Stimulated activated CD4-positive, alpha-beta T cell treated with anti-CD3 and anti-CD28 coated beads, Interleukin-15, amount 100 ng/mL, for 1 hour (primary cell): ENCODE measurements at places on chromosomes 6 and 20.

- no peak for DNase-seq
These were observed 16.0 kb downstream of the RPS12 start for GRCh38 chr6:132830334-132830751.

- no peak for DNase-seq
These were observed 9.6 kb downstream of the MOXD1 start for GRCh38 chr6:132391391-132392269.

DNA sequence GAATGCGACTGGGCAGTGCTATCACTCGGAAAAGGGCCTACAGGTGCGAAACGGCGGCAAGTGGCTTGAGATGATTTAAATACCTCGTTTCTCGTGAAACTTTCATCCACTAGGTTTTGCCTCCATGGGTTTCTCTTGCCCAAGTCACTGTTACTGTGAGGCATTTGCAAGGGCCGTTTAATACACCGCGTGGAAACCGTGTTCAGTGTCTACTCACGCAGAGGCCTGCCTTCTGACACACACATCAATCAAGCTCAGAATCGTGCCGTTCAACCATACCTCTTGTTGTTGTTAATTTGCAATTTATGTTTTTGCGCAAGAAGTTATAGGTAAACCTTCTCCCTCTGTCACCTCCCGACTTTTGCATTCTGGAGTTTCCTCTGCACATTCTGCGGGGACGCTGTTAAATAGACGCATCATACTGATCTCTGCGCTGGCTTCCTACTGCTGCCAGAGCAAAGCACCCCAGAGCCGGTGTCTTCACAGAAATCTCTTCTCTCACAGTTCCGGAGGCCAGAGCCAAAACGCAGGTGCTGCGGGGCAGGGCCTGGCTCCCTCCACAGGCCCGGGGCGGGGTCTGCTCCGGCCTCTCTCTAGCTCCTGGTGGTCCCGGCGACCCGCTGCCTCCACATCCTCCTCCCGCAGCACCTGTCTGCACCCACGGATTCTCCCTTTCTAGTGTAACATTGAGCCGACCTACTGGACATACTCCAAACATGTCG lies 251.4 kb downstream of the SMOC2 start:
- DNase-seq, result no peak

DNA sequence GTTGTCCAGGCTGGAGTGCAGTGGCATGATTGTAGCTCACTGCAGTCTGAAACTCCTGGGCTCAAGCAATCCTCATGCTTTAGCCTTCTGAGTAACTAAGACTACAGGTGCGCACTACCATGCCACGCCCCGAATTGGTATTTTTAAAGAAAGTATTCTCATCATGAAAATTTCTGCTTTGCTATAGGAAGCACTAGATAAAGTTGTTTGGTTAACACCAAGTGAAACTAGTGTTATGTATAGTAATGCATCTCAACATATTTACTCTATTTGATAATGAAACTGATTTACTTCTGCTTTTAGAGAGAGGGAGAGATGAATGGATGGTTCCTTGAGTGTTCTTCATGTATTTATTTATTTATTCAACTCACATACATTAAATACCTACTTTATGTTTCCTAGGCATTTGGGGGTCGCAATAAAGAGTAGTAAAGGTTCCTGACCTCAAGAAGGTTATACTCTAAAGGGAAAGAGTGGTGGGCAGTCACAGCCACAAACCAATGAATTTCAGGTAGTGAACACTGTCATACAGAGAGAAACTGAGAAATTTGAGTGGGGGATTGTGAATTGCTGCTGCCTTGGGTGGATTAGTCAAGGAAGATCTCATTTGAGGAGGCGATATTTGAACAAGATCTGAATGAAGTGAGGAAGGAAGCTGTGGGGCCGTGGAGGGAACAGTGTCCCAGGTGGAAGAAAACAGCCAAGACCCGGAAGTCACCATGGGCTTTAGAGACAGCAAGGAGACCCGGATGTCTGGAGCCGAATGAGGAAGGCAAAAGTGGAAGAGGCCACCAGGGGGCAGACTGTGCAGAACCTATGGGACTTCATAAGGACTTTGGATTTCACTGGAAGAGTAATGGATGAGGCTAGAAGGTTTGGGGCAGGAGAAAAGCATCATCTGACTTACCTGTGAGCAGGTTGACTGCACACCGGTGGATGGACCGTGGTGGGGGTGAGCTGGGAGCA lies 185.6 kb downstream of the TSHZ2 start:
- DNase-seq, result no peak
